ENCODE measurements at places on chromosomes 6 and 20.
A peak's percentile ranks its signal among the peaks of the same experiment; 100 is the strongest.

GRCh38 chr6:107542192-107542668 is 52.3 kb downstream of the SOBP start:
- DNase-seq, result no peak

DNA sequence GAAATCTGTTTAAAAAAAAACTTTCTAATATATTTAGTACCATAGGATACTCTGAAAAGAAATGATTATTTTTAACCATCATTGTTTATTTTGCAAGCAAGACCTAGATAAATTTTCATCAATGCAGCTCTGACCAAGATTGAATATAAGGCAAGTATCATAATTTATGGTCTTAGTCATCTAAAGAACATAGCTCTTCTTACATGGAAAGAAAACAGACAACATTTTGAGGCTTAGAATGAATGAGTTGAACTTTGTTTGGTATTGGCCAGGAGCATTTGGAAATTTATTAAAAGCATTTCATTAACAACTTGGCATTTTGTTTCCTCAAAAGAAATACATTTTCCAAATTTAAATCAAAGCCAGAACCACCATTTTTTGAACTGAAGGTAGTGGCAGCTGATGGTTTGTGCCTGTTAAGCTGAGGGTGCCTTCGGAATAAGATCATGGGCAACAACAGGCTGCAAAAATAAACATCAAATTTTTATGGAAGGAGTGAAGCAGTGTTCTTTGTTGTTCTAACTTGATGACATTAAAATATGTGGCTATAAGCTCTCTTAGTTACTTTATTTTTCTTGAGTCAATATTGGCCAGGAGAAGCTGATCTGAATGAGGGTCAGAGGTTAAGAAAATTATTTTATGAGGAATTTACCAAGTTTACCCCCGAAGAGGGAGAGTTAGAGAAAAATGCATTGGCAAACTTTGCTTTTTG is 6.7 kb upstream of the ATXN1 start:
- peak; percentile 48 for DNase-seq

- no peak for DNase-seq
Observed at GRCh38 chr6:119294984-119295383, 54.6 kb downstream of the MAN1A1 start.

DNA sequence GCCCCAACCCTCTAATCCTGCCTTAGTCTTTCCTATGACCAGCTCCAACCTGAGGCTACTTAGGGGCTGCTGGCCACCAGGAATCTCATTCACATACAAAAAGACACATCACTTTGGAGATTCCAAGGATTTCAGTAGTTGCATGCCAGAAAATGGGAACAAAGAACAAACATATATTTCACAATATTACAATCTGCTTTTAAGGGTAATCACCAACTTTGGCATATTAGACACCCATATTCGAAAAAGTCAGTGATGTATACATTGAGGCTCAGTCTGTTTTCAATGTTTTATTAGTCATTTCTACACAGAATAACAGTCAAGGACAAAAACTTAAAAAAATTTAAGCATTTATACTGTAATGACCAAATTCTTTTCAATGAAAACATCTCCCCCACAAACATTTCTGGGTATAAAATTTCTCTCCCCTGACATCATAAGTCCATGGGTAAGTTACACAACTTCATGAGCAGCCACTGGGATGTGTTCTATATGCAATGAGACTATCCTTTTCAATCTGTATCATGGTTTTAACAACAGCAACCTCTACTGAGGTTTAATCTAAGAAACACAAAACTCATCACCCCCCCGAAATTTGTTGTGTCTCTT is 103.5 kb downstream of the MAP7 start:
- peak; percentile 59 for DNase-seq

DNA sequence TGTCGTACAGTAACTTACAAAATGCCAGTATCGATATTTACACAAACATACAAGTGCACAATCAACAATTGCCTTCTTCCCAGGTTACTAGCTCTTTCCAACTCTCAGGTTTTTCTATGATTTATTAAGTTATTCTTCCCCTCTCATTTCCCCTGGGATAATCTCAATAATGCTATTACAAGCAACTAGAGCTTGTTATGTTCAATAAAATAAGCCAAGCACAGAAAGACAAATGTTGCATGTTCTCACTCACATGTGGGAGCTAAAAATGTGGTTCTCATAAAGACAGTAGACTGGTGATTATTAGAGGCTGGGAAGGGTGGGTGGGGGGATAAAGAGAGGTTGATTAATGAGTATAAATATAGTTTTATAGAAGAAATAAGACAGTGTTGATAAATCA is 577.1 kb downstream of the HACE1 start:
- no peak for DNase-seq

DNA sequence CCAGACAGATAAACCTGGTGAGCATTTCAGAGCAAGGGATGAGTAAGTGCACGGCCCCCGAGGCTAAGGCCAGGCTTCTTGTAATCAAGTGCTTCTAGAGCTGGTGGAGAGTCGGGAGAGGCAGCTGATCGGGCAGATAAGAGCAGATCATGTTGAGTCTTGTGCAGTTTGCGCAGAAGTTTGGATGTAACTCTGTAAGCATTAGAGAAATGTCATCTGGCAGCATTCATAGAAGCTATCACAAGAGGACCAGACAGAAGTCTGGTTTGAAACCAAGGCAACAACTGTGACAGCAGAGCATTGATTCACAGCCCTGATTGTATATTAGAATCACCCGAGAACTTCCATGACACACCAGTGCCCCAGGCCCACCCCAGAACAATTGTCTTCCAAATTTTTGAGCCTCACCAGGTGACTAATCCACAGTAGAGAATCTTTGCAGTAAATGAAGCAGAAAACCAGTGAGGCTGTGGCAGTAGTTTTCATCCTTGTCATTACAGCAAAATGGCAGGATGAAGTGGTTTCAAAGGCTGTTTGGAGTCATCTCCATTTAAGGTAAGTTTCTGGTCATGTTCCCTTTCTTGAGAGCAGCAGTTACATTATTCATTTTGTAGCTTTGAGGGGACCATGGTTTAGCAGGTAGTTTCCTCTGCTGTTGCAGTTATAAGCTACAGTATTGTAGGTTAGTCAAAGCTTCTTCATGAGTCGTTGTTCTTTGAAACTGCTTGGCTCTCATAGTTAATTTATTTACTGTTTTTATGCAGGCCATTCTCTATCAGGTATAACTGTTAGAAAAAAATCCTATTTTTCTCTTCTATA is 84.1 kb downstream of the RNF217 start:
- peak; percentile 67 for DNase-seq

DNA sequence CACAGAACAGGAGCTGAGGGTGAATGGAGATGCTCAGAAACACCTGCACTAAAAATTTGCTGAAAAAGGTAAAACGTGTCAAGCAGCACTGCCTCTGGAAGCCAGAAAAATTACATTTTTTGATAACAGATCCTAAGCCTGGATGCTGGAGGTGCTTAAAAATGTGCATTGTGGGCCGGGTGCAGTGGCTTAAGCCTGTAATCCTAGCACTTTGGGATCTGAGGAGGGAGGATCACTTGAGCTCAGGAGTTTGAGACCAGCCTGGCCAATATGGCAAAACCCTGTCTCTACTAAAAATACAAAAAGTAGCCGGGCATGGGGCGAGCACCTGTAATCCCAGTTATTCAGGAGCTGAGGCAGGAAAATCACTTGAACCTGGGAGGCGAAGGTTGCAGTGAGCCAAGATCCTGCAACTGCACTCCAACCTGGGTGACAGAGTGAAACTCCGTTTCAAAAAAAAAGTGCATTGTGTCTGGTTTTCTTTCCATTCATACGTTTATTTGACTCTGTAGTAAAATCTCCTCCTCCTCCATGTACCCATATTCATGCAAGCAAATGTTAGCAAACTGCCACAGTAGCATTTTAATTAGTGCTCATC is 587 bp upstream of the BTN3A1 start:
- no peak for DNase-seq

DNA sequence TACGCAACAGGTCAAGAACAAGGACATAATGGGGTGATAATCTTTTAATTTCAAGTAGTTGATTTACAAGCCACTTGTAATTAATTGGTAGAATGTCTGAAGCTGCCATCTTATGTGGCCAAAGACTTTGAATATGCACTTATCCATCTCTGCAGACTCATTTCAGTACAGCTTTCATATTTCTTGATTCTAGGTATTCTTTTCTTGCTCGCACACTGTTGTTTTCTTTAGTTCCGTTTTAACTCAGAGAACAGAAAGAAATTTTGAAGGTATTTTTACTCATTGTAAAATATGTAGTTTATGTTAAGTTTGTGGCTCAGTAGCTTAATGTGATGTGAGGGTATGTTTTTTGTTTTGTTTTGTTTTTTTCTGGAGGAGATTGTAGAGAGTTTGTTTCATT is 73.9 kb downstream of the UBR2 start:
- no peak for DNase-seq

DNA sequence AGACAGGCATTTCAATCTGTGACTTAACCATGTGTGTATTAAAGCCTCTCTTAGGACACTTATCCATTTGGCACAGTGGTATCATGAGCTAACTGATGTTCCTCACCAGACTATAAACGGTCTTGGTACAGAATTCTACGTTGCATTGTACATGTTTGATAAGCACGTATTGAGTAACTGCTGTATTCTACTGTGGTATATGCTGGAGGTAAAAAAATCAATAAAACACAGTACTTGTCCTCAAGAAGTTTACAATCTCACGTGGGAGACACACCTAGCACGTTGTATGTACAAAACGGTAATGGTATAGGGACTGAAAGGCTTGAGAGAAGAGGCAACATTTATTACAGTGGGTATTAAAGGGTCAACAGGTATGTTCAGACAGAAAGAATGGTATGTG is 33.2 kb upstream of the FAM83C start:
- no peak for DNase-seq

DNA sequence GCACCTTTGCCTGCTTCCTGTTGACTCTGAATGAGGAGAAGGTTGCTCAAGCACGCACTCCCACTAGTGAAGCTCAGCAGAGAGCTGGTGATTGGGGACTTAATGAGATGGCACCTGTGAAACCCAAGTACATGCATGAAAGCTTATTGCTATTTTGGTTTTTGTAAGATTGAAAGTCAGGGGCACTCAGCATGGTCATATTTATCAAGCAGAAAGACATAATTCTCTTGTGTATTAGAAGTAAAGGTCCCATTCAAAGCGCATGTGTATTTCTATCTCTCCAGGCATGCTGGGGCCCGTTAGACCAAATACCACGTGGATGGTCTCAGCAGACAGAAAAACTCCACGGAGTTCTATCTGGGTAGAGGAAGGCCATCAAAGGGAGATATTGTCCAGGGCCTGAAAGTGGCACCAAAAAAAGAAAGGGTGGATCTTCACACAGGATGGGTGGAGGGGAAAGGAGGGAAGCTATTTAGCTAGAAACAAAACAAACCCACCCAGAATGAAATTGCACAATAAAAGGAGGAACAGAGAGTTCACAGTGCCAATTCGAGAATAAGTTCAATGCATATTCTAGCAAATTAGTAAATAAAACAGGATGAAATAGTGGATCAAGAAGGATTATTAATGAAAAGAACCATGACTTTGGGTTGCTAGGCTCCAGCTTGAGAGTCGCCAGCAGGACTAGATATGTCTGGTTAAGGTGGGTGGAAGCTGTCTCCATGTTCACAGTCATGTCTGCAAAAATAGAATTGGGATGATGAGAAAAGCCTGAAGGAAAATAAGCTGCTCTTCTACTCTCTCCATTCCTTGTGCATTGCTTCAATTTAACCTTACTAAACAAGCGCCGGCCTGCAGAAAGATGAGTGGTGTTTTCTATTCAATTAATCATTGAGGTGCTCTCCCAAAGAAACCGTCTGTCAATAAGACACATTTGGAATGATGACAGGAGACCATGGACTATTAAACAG is 224.9 kb upstream of the DTNBP1 start:
- no peak for DNase-seq

DNA sequence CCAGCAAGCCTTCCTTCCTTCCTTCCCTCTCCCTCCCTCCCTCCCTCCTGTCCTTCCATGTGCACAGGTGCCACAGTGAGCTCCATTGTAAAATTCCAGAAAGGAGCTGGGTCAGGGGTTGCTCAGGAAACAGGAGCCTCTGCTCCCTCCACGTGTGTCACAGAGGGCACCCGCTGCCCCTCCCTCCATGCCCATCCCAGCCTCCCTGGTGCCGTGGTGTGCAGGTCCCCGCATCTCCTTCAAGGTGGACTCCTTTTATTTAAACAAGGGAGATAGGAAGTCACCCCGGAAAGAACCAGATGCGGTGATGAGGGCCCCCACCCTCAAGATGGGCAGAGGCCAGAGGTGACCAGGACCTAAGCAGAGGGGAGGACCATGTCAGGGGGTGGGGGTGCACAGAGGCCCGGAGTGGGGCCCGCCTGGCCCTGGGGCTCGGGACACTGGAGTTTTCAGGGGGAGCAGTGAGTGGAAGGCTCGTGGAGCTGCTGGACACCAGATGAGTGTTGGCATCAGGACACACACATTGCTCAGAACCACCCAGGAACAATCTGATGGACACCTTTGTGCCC is 85.4 kb downstream of the DHX35 start:
- DNase-seq, result no peak

DNA sequence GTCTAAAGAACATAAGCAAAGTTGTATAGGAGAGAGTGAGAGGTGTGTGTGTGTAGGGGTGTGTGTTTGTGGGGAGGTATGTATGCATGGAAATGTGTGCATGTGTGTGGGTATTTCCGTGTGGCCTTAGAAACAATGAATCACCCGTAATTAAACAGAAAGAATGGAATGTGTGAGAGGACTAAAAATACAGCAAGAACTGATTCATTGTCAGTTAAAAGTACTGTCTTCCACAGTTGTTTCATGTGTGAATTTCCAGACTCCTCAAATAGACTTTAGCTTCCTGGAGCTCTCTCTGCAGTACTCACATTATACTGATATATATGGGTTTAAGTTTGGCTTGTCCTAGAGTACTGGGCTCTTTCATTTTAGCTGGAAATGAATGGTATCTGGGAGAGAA is 145.7 kb downstream of the RIMS1 start:
- peak; percentile 9 for DNase-seq

GRCh38 chr20:19249106-19249879 is 36.9 kb downstream of the SLC24A3 start:
- no peak for DNase-seq

- no peak for DNase-seq
Observed at GRCh38 chr6:124522335-124522734, 439.9 kb upstream of the RNF217 start.

DNA sequence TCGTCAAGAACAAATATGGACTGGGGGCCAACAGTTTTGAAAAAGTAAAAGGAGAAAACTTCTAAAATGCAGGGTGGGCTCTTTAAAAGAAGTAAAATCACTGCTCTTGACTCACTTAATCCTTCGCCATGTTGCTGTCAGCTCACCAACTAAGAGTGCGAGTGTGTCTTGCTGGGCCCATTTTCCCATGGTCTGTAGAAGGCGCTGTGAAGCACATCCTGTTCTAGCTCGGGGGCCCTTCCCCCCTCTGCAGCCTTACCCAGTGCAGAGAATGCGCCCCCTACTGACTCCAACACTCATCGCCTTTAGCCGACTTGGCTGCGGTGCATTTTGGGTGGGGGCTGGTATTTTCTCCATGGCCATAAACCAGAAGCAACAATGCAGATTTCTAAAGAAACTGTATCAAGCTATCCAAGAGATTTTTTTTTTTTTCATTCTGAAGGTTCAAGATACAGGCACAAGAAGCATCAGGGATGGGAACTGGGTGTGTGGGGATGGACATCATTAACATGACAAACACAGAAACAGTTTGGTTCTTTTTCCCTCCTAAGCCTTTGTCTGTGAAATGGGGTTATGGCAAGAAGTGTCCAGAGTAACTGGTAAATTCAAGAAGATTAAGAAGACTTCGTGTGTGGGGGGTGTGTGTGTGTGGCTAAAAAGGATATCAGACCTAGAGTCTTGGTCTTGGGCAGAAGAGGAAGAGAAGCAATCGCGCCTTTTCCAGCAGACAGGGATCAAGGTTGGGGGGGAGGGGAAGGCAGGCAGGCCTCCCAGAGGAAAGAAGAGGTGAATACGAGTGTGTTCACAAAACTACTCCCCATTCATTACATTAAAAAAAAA is 1.7 kb downstream of the ADNP start:
- peak; percentile 97 for DNase-seq

GRCh38 chr20:41171736-41172295 is 34.5 kb downstream of the PLCG1 start:
- no peak for DNase-seq
